ENCODE measurements at places on chromosomes 1 and 21.

DNA sequence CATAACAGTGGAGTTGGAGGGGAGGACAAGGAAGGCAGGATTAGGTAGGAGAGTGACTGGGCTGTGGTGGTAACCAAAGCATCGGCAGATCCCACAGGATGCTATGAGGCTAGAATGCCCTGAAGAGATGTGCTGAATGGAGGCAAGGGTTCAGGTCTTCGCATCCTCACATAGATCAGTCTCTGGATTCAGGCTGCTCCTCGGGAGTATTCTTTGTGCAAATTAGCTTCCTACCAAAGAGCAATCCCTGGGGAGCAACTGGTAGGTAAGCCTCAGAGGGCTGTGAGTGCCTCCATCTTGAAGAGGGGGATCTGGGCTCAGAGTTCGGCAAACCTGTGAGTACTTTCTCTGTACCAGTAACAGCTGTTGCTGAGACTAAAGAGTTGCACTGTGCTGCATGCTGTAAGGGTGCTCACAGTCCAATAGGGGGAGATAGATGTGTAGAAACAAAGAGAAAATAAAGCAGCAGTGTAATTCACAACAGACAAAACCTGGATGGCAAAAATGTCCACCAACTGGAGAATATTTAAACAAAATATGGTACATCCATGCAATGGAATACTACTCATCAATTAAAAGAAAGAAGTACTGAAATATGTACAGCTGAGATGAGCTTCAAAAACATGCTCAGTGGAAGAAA, 322.4 kb upstream of the DEPDC1 start:
- no peak for DNase-seq

GRCh38 chr1:158115126-158115525, 65.6 kb upstream of the CD1D start:
- DNase-seq = no peak

- DNase-seq = no peak
Observed at GRCh38 chr1:66761221-66761620, 9.0 kb downstream of the DYNLT5 start.

- no peak for DNase-seq
Observed at GRCh38 chr1:59788825-59789224, 25.9 kb upstream of the HOOK1 start.

DNA sequence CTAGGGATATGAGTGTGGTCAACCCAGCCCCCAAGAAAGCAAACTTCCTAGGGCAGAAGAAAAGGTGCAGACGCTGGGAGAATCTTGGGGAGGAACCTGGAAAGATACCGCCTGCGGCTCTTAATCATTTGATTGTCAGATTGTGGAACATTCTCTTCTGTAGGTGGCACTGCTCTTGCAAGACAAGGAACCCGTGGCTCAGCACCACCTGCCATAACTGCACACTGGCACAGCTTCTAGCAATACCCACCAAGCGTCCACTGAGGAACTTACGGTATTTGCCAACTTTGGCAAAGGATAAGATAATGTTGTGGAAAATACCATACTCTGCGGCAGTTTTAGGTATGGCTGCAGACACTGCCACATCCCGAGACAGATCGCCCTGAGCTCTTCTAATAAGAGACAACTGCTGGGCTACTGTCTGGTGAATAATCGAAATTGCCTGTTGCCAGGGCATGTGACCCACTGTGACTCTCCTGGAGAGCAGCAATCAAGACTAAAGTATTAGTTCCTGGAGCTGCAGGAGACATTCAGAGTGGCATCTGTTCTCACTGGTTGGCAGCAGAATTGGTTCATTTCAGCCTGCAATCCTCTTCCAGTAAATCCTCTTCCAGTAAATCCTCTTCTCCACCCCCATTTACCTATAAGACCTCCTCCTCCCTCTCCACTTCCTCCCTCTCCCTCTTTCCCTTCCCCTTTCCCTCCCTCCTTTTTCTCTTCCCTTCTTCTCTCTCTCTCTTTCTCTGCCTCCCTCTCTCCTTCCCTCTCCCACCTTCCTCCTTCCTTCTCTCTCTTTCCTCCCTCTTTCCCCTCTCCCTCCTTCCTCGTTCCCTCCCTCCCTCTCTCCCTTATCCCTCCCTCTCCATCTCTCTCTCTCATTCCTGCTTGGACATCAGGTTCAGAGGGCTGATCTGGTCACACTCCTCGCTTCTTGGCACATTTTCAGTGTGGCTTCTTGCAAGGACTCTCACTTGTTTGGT, 49.7 kb upstream of the B3GALT5 start:
- no peak for DNase-seq

- DNase-seq = no peak
Observed at GRCh38 chr1:244958593-244958992, 94.2 kb upstream of the HNRNPU start.

DNA sequence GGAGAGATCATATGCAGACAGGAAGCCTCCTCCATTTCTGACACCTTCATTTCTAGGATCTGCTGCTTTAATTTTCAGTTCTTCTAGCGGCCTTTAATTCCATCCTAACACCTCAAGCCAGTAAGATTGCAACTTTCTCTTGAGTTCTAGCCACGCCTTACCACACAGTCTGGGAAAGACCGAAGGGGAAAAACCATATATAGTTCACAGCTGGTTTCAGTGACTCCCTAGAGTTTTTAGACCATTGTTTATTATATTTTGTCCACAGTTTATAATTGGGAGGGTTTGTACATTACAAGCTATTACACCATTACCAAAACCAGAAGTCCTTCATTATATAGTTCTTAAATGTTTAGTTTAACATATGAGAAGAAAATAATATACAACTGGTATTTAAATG, 37.5 kb downstream of the DPH5 start:
- DNase-seq = no peak

- DNase-seq = no peak
Observed at GRCh38 chr1:217891966-217892365, 260.8 kb downstream of the SPATA17 start.

- DNase-seq = peak; percentile 85
Observed at GRCh38 chr1:22451702-22452480, at the start of gene ZBTB40. Gene ZBTB40 (plus strand): TSS chr1:22451851. CDS start chr1:22489949, 38,098 bp downstream.

- DNase-seq = peak; percentile 66
Observed at GRCh38 chr1:23772049-23772853, 6.0 kb upstream of the PITHD1 start.

DNA sequence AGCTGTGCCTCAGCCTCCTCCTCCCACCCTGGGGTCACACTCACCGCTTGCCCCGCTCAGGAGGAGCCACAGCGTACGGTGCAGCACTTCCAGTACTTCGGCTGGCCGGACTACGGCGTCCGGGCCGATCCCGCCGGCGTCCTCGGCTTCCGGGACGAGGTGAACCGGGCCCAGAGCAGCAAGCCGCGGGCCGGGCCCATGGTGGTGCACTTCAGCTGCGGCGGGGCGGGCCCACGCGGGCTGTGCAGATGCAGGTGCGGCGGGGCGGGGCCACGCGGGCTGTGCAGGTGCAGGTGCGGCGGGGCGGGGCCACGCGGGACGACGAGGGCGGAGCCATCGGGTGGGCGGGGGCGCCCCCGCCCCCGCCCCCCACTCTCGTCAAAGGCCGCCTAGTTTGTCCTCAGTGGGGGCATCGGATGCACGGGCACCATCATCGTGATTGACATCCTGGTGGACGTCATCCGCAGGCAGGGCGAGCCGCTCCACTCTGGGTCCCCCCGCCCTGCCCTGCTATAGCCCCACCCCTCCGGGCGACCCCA, 5.5 kb downstream of the RNF223 start:
- no peak for DNase-seq

DNA sequence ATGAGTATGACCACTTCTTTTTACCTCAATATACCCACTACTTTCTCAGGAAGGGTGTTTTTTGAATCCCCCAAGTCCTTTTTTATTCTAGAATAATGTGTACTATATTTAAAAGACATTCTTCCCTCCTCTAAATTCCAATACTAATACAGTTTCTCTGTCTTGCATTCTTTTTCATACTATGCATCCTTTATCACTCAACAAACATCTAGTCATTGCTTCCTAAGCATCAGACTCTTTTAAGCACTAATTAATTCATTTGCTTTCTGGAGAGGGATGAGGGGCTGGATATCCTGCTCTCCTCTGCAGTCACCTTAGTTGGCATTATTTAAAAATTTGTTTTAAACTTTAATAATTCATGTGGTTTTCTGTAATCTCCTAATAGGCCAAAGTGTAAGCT, 838.8 kb downstream of the KCNT2 start:
- no peak for DNase-seq

- no peak for DNase-seq
Observed at GRCh38 chr1:78177708-78178270, 132.0 kb downstream of the GIPC2 start.

DNA sequence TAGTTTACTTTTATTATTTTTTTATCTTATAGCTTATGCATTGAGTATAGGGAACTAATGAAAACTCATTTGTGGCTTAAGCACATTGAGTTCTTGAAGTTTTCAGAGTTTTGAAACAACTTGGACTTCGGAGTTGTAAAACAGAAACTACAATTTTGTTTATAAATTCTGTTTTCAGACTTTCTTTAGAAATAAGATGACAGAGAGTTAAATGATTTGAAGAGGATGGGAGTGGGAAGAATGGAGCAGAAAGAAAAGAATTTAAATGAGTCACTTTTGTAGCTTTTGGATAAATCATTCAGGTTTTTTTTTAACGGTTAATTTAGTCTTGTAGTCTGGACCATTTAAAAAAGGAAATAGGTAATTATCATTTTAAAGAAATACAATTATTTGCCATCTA, 32.3 kb downstream of the INKA2 start:
- no peak for DNase-seq

GRCh38 chr1:216388558-216388957, 34.7 kb downstream of the USH2A start:
- DNase-seq = no peak

DNA sequence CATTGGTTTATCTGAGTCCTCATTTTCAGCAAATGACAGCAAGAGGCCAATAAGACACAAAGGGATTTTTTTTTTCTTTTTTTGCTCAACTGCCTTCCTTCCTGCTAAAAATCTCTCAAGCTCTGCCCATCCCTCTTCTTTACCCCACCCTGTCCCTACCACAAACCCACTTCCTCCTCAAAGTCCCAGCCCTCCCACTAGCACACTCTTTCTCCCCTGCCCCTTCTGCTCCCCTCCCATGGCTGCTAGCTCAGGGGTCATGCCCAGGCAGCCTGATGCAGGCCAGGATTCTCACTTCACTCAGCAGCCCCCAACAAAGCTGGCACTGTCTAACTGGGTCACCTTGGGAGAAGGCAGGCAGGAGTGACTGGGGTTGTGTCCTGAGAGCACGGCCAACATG, 28.8 kb upstream of the PPP2R5A start:
- DNase-seq = no peak

DNA sequence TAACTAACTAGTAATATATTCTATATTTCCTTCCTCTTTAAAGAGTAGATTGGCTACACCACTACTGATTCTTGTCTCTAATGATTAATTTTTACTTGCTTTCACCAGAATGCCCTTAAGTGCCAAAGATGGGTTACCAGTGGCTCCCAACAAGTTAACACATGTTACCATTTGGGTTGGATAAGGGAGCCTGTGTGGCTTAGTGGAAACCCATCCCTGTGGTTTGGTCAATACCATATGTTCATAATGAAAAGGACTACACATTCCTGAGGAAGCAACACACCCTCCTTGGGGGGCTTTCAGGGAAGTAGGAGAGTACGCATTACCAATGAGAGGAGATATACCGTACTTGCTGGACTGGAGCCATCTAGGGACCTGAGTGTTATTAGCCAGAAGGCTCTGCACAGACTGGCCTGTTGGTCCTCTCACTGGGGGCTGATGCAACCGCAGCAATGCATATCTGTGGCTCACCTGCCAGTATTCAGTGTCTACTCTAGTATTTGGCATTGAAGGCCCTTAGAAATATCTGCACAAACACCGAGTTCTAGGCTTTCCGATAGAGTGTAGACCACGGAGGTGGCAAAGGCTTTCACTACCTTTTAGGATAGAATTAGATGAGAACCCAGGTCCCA, 29.3 kb upstream of the PLXNA2 start:
- DNase-seq = no peak

GRCh38 chr1:229066591-229066990, 204.3 kb upstream of the RAB4A start:
- no peak for DNase-seq

DNA sequence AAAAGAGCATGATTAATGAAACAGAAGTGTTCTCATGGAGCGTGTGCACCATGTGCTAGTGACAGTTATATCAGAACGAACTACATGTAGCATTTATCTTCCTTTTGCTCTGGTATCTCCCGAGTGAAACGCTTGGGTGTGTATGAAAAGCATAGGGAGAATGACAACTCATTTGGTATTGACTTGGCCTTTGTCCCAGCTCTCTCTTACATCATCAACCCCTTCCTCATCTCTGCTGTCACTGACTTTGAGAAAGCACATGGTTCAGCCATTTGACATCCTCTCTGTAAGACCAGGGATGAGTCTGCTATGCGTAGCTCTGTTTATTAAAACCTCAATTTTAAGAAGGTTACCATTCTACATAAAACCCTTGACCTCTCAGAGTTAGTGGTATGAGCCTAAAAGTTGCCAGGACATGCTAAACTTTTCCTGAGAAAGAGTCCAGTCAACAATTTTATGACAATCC, 201.0 kb downstream of the NRIP1 start:
- DNase-seq = no peak

DNA sequence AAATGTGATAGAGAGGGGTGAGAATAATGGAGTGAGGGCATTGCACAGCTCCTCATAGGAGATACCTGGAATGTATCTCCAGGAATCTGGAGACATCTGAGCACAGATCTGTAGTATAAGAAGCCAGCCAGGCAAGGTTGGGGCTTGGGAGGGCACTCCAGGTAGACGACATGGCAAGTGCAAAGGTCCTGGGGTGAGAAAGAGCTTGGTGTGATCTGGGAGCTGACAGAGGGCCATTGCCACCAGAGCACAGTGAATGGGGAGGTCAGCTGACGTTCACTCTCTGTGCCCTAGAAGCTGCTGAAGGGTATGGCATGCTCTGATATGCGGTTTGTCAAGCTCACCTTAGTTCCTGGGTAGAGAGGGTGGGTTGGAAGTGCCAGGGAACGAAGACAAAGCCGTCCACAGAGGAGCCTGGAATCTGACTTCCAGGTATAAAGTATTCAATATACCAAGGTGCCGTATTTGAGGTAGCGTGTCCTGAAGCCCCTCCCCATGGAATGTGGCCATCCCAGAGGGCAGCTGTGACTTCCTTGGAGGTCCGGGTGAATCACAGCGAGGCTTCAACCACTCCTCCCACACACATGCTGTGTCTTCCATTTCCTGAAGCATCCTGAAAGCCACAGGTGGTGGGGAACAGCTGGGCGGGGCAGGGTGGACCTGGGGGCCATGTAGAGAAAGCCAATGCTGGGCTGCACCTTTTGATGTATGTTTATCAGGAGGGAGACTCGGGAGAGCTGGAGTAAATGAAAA, 182.7 kb upstream of the KLHDC7A start:
- no peak for DNase-seq

GRCh38 chr1:32316903-32317277, 19.1 kb downstream of the MARCKSL1 start:
- DNase-seq = no peak

DNA sequence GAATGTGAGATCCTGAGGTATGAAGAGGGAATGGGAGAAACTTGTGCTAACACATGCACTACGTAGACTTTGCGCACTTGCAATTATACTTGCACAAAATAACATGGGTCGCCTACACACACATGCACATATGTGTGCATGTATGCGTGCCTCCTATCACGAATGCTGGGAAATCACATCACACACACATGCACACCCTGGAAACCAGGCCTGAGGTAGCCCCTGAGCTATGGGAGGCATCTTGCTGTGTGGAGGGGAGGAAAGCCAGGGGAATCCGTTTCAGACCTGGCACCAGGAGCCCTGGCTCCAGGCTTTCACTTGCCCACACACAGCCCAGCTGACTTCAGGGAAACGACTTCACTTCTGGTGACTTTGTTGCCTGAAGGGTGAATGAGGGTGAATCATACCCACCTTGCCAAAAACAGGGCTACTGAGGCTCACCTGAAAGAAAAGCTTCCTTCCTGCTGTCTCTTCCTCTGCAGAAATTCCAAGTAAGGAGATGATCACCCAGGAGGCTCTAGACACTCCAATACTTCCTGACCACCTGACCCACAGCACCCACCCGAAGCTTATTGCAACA, 136.0 kb upstream of the NGF start:
- DNase-seq = no peak
